ENCODE measurements at places on chromosomes 7 and 10. TPM values are rescaled to one million over a fixed set of nuclear protein-coding genes. Genes with fewer than 3 reads are reported as not detected.

The TMEM140 gene
- total RNA-seq, result 9.6 TPM

- no peak for DNase-seq
Measured at GRCh38 chr7:112869111-112869774, 79.0 kb upstream of the TMEM168 start.

The COL13A1 gene
- total RNA-seq, result not detected

GRCh38 chr7:155810770-155811559, 1.3 kb downstream of the SHH start:
- no peak for DNase-seq

- no peak for DNase-seq
Measured at GRCh38 chr10:3766046-3766756, 18.8 kb downstream of the KLF6 start.

- no peak for DNase-seq
Measured at GRCh38 chr7:33959676-33960075, 54.3 kb downstream of the BMPER start.

DNA sequence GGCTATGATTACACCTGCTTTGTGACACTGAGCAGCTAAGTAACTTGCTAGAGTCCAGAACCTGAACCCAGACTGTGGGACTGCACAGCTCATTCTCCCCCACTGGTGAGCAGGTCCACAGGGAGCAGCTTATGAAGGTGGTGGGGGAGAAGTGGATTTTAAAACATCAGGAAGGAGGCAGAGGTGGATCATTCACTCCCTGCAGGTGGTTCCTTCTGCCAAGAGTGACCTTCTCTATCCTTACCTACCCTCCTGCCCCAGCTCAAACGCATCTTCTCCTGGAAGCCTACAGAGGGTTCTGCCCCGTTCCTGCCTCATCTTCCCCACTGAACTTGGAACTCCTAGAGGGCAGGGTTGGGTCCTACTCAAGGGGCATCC, 539 bp upstream of the FAM241B start:
- no peak for DNase-seq

DNA sequence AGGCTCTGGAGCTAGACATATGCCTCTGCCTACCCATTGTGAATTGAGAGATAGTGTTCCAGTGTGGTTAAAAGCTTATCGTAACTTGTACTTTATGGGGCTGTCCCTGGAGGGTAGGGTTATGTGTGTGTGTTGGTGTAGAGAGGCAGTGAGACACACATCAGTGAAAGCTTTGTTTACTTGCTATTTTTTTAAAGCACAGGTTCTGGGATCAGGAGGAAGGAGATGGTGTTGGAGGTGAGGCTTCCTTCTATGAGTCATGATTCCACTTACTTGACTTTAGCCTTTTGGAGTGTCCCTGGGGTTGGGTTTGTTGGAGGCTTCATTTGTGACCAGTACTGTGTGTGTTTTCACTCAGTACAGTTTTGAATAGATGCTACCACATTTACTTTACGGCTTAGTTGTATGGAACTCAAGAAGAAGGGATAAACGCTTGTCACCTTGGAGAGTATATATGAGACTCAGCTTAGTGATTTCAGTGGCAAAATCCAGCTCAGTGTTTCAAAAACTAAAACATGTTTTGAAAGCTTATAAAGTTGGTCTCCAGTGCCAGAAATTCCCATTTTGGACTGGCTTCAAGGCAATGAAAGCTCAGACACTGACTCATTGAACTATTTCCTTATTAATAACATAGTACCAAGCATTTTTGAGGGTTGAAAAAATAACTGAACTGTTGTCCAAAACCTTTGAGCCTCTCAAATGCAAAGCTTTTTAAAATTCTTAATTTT, 106.2 kb downstream of the PLXDC2 start:
- DNase-seq, result peak; percentile 16

The GDF2 gene
- total RNA-seq, result not detected

The C10orf105 gene
- not detected for total RNA-seq

GRCh38 chr7:50267525-50268041, 36.9 kb upstream of the IKZF1 start:
- DNase-seq, result no peak

- DNase-seq, result peak; percentile 8
Measured at GRCh38 chr7:141369422-141369821, 181.8 kb upstream of the AGK start.

The ATP5MK gene
- 85.6 TPM for total RNA-seq

The SEPTIN14 gene
- total RNA-seq, result not detected

- DNase-seq, result no peak
Measured at GRCh38 chr7:39261771-39262170, 284.1 kb downstream of the POU6F2 start.

The ZPBP gene
- total RNA-seq, result not detected
